WTC11 (cell line): ENCODE measurements at places on chromosomes 13 and 19.

GRCh38 chr13:96519380-96519779, 429.5 kb downstream of the HS6ST3 start:
- no peak for DNase-seq

DNA sequence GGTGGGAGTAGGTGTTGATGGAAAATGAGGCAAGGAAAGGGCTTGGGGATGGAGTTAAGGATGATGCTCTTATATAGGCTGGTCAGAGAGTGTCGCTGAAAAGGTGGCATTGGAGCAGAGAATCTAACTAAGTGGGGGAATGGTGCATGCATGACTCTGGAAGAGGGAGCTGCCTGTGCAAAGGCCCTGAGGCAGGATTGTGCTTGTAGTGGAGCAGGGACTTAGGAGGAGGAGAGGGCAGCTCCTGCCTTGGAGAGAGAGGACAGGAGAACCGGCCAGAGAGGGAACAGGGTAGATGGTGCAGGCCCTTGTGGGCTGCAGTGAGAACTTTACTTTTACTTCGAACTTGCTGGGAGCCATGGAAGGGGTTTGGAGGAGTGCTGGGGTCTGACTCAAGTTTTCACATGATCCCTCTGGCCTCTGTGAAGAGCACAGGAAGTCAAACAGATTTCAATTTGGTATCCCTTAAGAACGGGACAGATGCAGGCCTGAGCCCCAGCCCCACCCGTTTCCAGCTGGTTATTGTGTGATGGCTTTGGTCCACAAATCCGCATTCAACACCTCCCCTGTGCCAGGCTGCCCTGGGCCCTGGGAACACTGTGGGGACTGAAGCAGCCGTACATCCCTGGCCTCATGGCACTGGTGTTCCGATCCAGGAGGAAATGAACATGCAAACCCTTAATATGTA, 7.0 kb downstream of the AP2A1 start:
- no peak for DNase-seq

GRCh38 chr19:49809941-49810389, 3.1 kb downstream of the FUZ start:
- DNase-seq, result no peak

- DNase-seq, result no peak
These were observed 88.3 kb downstream of the TUBA3C start for GRCh38 chr13:19093369-19093768.
